ENCODE measurements at places on chromosomes 16 and 17. TPM values are rescaled to one million over a fixed set of nuclear protein-coding genes. Genes with fewer than 3 reads are reported as not detected.

Gene KRTAP2-3
- not detected for total RNA-seq

Gene TMEM204
- 10.3 TPM for total RNA-seq

- H3K36me3 ChIP-seq = no peaks in the 10 kb centered on the region
- H3K27ac ChIP-seq = no peak overlapping the region
- H3K27me3 ChIP-seq = no peaks in the 10 kb centered on the region
- no peaks in the 10 kb centered on the region for H3K4me1 ChIP-seq
- H3K4me3 ChIP-seq = no peak overlapping the region
Observed at GRCh38 chr17:15175356-15175755, 89.8 kb downstream of the PMP22 start.

- no peaks in the 10 kb centered on the region for H3K27me3 ChIP-seq
- H3K4me1 ChIP-seq = peaks cover 41% of the 10 kb centered on the region
- DNase-seq = no peak
- H3K27ac ChIP-seq = peak overlapping the region; percentile 93
- peak overlapping the region; percentile 53 for H3K4me3 ChIP-seq
Observed at GRCh38 chr17:76528528-76529223, 8.8 kb downstream of the CYGB start.

DNA sequence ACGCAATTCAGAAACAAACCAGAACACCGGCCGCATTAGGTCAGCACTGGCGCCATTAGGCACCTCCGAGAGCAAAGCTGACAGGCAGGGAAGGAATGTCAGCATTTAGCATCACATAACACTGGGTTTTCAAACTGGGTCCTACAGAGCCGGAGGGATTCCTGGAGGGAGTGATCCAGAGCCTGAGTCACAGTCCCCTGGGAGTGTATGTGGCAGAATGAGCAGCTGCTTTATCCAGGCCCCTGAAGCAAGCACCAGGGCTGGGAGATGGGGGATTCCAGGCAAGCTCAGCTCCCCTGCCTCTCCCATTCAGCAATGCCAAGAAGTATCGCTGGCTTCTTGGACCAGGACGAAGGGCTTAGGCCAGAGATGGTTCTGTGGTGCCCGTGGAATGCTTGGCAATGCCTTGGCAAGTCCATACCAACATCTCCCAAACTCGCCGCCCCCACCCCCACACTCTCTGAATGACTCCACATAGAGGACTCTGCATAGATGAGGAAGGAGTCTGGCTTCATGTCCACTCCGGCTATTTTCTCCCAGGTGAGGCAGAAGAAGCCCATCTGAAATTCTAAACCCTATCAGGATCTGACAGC lies 20.4 kb downstream of the GAS7 start:
- H3K27me3 ChIP-seq = no peaks in the 10 kb centered on the region
- no peak overlapping the region for H3K4me3 ChIP-seq
- H3K27ac ChIP-seq = no peak overlapping the region
- DNase-seq = no peak
- H3K36me3 ChIP-seq = no peaks in the 10 kb centered on the region

GRCh38 chr17:55186937-55187770 lies 77.6 kb upstream of the HLF start:
- H3K27me3 ChIP-seq = no peaks in the 10 kb centered on the region
- no peaks in the 10 kb centered on the region for H3K4me1 ChIP-seq
- H3K36me3 ChIP-seq = no peaks in the 10 kb centered on the region
- no peak for DNase-seq
- no peak overlapping the region for H3K27ac ChIP-seq

Gene MLX
- total RNA-seq = 29.3 TPM

DNA sequence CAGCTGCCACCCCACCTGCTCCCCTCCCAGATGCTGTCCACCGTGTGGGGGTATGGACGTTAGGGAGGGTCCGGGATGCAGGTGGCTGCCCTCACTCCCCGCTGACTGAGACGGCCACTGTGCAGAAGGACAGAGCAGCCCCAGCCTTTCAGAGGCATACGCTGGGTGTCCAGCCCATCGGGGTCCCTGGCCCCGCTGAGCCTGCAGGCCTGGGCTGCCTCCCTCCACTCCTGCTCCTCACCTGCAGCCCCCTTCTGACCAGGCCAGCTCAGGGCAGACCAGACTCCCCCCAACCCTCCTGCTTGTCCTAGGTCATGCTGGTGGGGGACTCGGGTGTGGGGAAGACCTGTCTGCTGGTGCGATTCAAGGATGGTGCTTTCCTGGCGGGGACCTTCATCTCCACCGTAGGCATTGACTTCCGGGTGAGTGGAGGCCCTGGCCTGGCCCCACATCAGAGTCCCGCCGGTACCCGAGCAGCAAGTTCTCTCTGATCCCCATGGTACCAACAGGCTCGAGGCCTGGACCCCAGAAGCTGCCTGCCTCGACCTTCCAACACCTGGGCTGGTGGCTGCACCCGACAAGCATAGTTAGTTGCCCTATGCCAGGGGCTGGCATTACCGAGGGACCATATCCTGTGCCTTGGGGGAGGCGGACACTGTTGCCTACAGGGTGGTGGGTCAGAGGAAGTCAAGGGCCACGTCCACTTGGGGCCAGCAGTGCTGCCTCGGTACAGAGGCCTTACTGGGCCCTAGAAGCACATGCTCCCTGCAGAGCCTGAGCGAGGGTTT lies 1.4 kb downstream of the RAB26 start:
- H3K4me1 ChIP-seq = peaks cover 61% of the 10 kb centered on the region
- DNase-seq = no peak
- peaks cover 18% of the 10 kb centered on the region for H3K36me3 ChIP-seq
- no peak overlapping the region for H3K27ac ChIP-seq

Data from thymus (tissue), 14 donors.